ENCODE measurements at places on chromosomes 2 and 18.
A peak's percentile ranks its signal among the peaks of the same experiment; 100 is the strongest.

DNA sequence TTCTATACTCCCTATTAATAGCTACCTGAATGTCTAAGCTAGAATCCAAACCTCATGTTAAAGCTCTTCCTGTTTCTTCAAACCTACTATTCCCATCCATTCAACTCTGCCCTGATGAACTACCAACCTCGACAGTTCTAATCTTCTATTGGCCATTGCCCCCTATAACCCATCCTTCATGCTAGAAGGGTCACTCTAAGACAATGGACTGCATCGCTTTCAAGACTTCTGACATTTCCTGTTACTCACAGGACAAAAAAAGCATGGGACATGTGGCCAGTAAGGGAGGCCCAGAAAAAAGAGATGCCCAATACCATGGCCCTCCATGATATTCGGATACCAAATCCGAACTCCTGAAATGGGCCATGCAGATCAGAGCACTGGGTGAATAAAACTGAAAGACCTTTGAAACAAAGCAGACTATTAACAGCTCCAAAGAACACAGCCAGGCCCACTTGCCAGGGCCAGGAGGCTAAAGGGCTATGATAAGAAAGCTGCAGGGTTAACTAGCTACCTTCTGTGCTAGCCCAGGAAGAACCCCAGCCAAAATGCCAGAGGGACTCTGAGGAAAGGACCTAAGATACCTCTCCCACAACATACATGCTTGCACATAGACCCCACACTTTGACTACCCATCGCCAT lies 4.5 kb downstream of the B4GALT6 start:
- no peak for DNase-seq

- DNase-seq = no peak
Observed at GRCh38 chr2:41729800-41730364, 317.9 kb upstream of the PKDCC start.

DNA sequence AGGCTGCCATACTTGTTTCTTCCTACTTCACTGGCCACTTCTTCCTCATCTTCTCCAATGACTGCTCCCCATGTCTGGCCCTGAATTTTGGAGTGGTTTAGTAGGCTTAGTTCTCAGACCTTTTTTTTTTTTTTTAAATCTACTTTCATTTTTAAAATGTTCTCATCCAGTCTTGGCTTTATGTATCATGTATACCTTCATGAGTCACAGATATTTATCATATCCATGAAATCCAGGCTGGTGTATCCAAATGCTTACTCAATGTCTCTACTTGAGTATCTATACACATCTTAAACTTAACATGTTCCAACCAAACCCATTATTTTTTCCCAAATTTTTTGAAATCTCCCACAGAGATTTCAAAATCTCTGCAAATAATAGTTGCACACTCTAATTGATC lies 26.3 kb upstream of the CFAP36 start:
- DNase-seq = no peak

DNA sequence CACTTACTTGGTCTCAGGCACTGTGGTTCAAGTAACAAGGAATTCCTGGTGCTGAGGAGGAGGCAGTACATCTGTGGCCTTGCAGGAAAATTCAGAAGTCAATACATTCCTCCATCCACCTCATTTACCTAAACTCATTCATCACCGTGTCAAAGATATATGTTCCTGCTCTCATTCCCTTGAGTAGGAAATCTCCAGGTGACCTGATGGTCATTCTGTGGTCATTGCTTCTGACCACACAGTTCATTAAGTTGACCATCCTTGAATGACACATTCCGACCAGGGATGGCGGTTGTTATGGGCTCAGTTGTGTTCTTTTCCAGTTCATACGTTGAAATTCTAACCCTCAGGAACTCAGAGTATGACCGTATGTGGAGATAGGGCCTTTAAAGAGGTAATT lies 2.1 kb upstream of the STK17B start:
- no peak for DNase-seq

- DNase-seq = no peak
Observed at GRCh38 chr2:15112216-15112615, 448.9 kb downstream of the NBAS start.

DNA sequence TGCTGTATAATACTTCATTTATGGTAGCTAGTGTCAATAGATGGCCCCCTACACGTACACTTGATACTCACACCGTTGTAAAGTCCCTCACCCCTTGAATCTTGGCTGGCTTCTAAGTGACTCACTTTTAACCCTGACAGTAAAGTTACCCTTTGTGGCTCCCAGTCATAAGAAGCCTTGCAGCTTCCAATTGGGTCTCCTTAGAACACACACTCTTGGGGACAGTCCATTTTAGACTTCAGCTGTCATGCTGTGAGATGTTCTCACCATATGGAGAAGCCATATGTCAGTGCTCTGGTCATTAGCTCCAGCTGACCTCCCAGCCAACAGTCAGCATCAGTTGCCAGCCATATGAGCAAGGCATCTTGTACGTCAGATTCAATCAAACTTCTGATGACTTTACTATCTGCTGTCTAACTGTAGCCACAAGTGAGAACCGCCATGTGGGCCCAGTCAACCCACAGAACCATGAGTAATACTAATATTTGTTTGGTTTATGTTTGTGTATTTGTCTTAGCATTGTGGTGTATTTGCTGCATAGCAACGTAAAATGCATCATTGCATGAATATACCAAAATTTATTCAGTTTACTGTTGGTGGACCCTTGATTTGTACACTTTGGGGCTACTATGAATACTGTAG lies 68.3 kb downstream of the PTPN4 start:
- no peak for DNase-seq

- no peak for DNase-seq
Observed at GRCh38 chr2:197198890-197199289, 111.7 kb downstream of the ANKRD44 start.

DNA sequence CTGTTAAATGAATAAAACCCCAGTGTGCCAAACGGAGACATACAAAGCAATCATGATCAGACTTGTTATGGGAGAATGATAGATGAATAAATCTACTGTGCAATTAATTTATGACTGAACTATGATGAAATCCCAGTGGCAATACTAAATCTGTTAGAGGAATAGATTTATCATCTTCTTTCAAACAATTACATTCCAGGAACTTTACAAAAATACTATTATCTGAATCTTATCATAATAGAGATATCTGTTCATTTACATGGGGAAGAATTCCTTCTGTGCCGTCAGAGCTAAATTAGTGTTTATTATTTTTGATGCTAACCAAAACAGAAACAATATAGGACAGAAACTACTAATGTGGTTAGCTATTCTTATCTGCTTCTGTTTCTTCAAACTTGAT lies 208.5 kb downstream of the CAMKMT start:
- DNase-seq = no peak

DNA sequence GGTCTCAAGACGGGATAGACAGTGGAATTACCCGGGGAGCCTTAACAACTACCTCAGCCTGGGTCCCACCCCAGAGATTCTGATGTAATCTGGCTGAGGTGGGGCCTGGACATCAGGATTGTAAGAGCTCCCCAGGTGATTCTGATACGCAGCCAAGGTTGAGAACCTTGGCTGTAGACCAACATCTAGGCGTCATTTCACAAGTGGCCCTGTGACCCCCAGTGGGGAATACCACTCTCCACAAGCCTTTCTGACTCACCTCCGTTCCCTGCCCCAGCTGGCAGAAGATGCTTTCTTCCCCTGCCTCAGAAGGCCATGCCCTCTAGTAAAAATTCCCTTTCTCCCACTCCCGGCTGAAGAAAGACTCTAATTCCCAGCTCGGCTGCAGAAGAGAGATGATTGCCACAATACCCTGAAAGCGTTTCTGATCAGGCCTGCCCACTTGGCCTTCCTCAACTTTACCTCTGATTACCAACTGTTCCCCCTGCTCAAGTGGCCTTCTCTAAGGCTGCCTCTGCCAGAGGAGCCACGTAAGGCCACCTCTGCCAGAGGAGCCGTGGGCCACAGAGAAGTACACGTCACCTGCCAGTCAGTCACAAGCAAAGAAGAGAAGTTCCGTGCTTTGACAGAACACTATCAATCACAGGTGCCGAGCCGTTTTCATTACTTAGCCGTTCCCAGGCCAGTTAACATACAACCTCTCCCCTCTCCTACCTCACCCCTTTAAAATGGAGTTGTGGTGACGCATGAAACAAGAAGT lies 116.8 kb upstream of the PKDCC start:
- DNase-seq = no peak

DNA sequence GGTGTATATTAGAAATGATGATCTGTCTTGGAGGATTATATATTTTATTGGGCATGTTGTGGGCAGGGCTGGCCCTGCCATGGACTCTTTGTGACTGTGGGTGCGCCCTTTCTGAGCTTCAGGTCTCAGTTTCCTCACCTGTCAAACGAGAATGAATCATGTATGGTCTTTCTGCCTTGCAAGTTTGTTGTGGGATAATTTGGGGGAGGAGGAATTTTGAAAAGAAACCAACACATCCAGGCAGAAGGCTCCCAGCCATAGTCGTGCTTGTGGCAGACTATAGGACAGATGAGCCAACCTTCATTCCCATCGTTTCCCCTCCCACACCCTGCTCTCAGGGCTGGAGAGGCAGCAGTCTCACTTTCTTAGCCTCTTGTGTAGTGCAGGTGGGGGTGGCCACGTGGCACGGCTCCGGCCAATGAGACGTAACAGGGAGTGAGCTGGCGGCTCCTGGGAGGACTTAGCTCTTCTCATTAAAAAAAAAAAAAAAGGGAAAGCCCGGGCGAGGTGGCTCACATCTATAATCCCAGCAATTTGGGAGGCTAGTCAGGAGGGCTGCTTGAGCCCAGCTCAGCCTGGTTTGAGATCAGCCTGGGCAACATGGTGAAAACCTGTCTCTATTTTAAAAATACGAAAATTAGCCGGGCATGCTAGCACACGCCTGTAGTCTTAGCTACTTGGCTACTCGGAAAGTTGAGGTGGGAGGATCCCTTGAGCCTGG lies 63.1 kb downstream of the RHOB start:
- DNase-seq = peak; percentile 80

DNA sequence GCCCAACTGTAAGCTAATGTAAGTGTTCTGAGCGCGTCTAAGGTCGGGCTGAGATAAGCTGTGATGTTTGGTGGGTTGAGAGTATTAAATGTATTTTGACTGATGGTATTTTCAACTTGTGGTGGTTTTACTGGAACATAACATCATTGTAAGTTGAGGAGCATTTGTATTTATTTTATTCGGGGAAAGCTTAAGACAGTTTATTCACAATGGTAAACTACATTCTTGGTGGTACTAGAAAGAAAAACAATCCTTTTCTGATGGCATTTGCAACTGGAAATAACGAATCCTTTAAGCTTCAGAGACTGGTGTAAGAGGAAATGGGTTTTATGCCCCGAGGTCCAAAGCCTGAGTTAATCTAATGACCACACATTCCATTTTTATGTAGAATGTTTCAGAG lies 283.3 kb upstream of the NETO1 start:
- DNase-seq = no peak

- no peak for DNase-seq
Observed at GRCh38 chr2:8260213-8260612, 421.6 kb upstream of the ID2 start.

- DNase-seq = no peak
Observed at GRCh38 chr18:79429785-79430281, 34.1 kb downstream of the NFATC1 start.

DNA sequence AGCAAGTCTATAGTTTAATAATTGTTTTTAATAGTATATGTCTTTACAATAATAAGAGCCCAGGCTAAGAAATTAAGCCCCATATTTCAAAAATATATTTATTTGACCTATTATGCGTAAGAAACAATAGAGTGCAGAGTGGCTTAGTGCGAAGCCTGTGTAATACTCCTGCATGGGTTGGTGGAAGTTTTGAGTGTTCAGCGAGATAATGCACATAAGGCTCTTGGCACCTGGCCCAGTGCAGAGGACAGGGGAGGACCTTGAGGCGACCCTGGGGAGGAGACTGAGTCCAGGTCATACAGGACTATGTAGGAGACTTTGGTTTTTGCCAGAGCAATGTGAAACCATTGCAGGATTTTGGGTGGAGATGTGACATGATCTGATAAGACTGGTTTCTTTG lies 132.4 kb upstream of the ST6GAL2 start:
- no peak for DNase-seq

- no peak for DNase-seq
Observed at GRCh38 chr2:3709225-3709624, 5.8 kb downstream of the DCDC2C start.

- DNase-seq = no peak
Observed at GRCh38 chr2:23924589-23925359, 2.1 kb downstream of the ATAD2B start.

GRCh38 chr2:171923206-171923605 lies 945 bp downstream of the HAT1 start:
- peak; percentile 15 for DNase-seq

DNA sequence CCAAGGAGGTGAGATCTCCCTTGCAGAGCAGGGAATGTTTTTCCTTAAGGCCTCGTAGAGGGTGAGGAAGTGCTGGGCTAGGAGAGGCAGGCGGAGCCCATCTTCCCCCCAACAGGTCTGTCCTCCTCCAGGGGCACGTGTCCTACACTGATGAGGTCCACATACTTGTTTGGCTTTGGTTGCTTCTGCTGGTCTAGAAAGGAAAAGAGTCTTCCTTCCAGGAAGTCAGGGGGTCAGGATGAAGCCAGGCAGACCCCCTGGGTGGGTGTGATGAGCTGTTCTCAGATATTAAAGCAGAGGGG lies 6.0 kb downstream of the SH3BP4 start:
- no peak for DNase-seq

DNA sequence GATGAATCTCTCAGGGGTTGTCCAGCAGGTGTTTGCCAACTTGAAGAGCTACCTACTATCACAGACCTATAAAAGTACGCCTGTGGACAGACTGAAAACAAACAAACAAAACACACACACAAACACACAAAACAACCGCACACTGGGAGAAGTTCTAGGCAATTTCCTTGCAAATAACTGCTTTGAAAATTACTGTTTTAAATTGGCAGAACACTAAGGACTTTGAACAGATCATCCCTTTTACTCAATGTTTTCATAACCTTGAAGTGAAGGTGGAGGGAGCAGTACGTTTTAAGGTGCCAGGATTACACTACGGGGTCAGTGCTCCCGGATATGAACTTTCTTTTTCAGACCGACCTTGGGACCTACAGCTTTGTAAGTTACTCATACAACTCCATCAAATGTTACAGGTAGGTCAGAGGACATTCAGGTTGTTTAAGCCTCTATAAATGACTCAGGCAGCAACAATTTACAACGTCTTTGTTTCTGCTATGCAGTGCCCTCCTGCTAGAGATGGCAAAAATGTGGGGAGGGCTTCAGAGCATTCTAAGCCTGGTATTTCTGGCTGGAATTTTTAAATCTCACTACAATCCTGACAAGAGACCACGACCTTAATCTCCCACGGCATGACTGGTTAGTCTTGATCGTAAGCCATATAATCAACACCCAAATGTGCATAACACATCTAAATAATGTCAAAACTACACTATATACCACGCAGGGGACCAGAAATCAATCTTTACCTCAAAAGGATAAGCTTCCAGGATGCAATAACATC lies 1.4 kb upstream of the SLC20A1 start:
- DNase-seq = no peak

DNA sequence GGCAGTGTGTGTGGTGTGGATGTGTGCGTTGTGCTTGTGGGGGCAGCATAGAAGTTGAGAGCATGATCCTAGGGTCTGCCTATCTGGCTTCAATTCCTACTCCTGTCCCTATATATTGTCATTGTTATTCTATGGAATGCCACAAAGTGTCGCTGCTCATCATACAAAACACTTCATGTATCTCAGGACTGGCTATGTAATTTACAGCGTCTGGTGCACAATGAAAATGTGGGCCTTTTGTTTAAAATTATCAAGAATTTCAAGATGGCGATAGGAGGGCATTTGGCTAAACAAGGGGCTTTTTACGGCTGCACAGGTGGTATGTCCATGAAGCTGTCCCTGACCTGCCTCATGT lies 3.4 kb downstream of the SERPINB2 start:
- DNase-seq = peak; percentile 16

GRCh38 chr2:236341721-236342120 lies 77.5 kb upstream of the ASB18 start:
- DNase-seq = no peak
